Aorta (tissue), 5 donors: ENCODE measurements at places on chromosomes 12 and 14.

DNA sequence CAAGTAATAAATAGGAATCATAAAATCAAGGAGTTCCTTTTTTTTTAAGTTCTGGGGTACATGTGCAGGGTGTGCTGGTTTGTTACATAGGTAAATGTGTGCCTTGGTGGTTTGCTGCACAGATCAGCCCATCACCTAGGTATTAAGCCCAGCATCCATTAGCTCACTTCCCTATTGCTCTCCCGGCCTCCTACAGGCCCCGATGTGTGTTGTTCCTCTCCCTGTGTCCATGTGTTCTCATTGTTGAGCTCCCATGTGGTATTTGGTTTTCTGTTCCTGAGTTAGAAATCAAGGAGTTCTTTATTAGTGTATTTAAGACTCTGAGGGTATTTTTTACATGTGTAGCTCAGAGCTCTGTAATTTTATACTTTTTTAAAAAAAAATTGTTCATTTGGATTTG, 86.0 kb downstream of the SCFD1 start:
- DNase-seq = no peak

DNA sequence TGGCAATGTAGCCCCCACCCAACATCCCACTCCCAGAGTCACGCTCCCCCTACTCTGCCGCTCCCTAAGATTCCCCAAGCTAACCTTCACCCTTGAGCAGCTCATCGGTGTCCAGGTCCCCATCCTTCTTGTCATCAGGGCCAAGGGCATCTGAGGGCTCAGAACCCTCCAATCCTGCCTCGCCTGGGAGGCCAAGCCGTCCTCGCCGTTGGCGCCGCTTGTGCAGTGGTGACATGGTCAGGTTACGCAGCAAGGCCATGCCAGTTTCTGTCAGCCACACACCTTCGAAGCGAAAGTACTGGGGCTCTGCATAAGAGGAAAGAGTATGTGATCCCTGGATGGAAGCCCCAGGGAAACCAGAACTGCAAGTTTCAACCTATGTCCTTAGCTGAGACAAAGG, 15.9 kb downstream of the KMT2D start:
- DNase-seq = no peak

- DNase-seq = no peak
Measured at GRCh38 chr12:31246470-31246850, 79.5 kb downstream of the SINHCAF start.

DNA sequence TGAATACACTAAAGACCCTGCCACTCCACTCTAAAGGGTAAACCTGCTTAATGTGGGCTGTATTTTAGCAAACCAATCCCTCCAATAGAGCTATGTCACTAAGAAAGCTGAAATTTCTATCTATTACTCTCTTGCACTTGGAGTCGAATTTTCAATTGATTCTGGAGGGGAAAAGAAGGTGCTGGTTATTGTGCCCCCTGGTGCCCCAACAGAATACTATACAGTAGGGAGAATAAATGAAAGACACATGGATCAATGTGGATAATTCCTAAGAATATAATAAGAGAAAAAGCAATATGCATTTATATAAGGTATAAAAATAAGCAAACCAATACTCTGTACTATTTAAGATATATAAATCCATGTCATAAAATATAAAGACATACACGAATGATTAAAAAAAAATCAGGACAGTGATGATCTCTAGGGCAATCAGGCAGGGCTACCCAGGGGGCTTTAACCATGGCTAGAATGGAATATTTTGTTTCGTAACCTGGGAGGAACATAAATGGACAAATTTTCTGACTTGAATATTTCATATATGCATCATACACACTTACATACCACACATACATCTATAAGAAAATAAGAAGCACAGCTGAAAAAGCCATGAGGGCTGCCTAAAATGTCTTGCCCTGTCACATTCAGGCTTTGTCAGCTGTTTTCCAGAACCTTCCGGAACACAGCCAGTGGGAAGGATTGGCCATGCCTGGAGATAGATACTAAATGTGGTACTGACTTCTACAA, 54.4 kb downstream of the EFCAB11 start:
- DNase-seq = no peak

DNA sequence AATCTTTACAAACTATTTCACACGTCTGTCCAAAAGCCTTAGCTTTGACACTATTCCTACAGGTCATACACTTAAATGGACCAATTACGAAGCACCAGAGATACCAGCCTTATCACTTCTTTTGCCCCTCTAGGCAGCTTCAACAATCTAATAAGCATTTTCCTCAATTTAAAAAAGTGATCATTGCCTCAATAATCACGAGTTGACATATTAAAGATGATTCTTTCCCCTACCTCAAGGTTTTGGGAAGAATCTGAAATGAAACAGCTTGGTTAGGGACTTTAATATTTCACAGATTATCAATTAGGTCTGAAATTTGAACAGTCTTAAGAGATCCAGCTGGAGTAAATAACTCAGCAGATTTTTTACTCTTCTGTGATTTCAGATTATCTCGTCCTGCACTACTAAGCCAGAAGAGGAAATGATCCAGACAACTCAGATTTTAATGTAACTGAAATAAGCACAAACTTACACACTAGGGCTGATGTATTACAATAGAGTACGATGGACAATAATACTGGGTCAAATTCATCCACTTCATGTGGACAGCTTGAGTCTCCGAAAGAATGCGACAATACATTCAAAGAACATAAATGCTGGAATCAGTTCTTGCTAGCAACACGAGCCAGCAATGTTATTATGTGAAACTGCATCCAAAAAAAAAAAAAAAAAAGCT, 15.9 kb downstream of the UBE2N start:
- no peak for DNase-seq

GRCh38 chr12:6592087-6592486, 15.1 kb downstream of the CHD4 start:
- DNase-seq = peak; percentile 21

GRCh38 chr12:114662512-114663177, 21.3 kb downstream of the TBX3 start:
- DNase-seq = peak; percentile 80

- no peak for DNase-seq
Measured at GRCh38 chr12:27982385-27982784, 9.9 kb upstream of the PTHLH start.

DNA sequence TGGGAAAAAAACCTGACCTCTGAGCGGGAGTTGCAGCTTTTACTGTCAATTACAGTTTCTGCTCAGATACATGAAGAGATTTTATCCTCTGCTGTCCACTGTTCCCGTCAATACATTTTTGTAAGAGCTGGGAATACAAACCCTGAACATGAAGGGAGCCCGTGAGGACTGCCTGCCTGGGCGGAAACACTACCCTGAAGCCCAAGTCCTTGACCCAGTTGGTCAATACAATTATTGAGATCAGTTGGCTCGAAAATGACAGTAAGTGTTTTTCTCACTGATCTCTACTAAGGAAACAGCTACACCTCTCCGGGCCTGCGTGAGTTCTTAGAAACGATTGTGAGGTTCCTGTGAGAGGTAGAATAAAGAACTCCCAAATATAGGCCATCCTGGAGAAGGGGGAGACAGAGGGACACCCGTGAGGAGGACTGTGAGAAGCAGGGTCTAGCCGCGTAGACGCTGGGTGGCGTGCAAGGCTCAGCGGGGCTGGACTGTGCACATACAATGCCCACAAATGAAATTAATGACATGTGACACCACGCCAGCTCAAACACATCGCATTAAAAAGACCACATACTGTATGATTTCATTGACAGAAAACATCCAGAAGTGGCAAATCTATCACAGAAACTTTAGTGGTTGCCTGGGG, 509.5 kb downstream of the TMEM132D start:
- DNase-seq = no peak

- DNase-seq = no peak
Measured at GRCh38 chr14:33297565-33297964, 358.9 kb downstream of the NPAS3 start.

- no peak for DNase-seq
Measured at GRCh38 chr12:108638997-108639822, 5.5 kb upstream of the SELPLG start.

DNA sequence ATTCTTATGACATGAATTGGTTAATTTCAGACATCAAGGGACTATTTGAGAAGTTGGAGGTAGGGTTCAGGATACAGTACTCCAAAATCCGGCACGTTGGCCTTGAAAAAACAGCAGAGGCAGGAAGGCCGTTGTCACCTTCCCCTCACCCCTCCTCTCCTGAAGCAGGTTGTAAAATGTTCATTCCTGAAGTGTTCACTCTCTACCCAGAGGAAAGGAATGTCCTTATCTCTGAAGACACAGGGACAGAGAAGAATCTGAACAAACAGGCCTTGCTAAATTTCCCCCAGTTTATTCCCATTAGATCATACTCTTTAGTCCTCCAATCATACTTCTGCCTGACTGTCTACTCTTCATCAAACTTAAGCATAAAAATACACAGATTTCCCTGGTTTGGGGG, 313.6 kb downstream of the ZFP36L1 start:
- DNase-seq = no peak

DNA sequence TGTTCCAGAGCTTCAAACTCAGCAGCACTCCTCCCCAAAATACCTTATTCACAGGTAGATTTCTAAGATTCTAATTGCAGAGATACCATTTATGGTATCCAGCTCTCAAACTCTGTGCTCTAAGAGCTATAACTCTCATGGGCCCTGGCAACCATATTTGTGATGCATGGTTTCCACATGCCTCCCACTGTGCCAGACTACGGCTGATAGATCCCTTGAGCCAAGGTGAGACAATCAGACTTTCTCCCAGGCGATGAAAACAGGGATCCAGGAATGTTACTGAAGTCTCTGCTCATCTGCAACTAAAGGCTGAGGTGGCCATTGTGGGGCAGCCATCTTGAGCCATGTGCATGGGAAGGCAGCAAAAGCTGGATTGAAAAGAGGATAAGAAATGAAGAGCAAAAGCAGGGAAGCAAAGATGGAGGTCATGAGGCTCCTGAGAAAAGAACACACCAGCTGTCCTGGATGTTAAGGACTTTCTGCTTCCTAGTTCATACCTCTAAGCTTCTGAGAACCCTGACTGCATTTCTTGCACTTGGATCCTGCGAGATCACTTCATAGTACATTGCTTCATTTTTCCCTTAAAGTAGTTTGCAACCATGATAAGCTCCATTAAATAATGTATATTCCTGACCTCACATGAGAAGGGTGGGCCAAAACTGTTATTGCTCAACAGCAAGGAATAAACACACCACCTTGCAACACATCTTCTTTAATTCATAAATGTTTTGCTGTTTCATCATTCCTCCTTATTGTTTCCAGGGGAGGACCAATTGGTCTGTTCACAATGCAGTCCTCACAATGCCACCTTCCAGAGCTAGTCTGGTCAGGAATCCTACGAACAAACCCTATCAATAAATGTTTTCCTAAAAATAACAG, 5.4 kb downstream of the EGLN3 start:
- DNase-seq = no peak

DNA sequence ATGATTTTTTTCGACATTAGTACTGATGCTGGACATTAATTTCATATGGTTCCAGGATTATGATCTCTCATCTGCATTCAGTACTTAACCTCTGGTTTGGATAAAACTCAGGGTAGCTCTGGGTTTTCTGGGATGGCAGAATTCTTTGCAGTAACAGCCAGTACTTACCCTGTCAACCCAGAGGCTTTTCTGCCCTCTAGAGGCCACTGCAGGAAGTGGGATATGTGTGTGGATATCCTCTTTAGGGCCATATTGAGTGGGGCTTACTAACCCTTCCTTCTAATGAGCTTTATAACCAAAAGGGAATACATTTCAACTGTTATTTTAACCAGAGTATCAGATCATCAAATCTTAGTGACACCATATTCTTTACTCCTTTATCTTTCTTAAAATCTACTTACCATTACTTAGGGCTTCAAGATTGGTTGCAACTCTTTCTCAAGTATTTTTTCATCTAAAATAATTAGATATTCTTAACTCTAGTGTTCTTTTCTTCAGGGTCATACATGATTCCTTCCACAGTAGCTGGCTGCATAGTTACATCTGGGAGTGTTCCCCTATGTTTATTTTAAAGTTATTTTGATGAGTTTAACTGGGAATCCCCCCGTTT, 488.0 kb upstream of the STXBP6 start:
- no peak for DNase-seq

GRCh38 chr12:14833952-14834351, 9.4 kb downstream of the ART4 start:
- no peak for DNase-seq

DNA sequence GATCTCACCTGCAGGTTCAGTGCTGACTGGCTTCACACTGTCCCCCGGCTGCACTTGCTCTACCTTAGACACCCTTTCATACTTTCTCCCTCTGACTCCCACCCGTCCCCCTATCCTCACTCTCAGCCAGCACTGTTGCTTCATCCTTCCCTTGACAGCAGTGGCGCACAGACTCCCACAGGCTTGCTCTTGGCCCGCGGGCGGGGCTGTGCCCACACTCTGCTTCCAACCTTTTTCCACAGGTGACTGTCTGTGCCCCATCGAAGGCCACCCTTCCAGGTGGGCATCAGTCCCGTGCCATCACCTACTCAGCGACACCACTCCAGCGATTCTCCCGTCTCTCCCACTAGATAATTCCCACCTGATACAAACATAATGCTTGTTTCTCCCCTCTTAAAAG, 1.0 kb upstream of the RPS6KL1 start:
- peak; percentile 21 for DNase-seq

DNA sequence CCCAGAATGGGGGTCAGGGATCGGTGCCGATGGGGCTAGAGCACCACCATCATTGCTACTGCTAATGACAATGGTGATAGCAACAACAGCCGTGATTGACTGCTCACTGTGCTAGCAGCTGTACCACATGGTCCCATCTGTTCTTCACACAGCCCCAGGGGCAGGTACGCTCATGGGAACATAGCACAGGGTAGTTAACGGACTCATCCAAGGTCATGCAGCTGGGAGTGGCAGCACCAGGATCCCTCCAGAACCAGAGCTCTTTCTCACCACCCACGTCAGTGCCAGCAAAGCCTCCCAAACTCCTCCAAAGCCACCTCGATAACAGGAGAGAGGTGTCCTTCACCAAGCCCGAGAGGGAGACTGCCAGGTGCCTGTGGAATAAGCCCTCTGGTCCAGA, 11.2 kb upstream of the DYNC1H1 start:
- peak; percentile 24 for DNase-seq

GRCh38 chr12:54448344-54448743, 25.1 kb downstream of the GTSF1 start:
- DNase-seq = no peak

- no peak for DNase-seq
Measured at GRCh38 chr14:68367536-68367935, 425.3 kb downstream of the ZFP36L1 start.

GRCh38 chr12:94676031-94676641, 25.8 kb upstream of the TMCC3 start:
- peak; percentile 65 for DNase-seq

DNA sequence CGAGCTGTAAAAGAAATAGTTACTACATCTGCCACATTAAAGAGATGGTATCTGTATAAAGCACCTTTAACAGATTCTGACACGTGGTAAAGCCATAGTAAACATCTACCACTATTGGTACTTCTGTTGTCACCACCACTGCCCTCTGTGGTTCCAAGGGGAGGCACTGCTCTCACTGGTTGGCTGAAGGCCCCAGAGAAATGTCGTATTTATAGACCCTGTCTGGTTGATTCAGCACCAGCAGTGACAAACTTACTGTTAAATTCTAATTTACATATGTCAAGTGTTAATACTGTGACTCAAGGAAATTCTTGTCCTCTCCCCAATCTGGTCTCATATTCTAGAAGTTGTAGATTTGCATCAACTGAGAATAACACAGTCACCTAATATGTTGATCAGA, 281.1 kb downstream of the ERC1 start:
- no peak for DNase-seq

GRCh38 chr14:58479975-58480374, 52.5 kb downstream of the KIAA0586 start:
- DNase-seq = no peak

GRCh38 chr12:3662521-3662921, 90.4 kb downstream of the CRACR2A start:
- no peak for DNase-seq

GRCh38 chr12:10197879-10198278, 14.8 kb upstream of the GABARAPL1 start:
- DNase-seq = no peak
